Stimulated activated CD8-positive, alpha-beta memory T cell treated with anti-CD3 and anti-CD28 coated beads, Interleukin-15, amount 100 ng/mL, for 4 hours (primary cell): ENCODE measurements at places on chromosomes 7 and 10.

GRCh38 chr10:79320820-79321493 is 26.3 kb upstream of the PPIF start:
- DNase-seq, result no peak

- no peak for DNase-seq
Measured at GRCh38 chr10:101724446-101724845, 29.5 kb upstream of the FBXW4 start.

GRCh38 chr10:88154596-88155250 is 291.3 kb downstream of the PTEN start:
- no peak for DNase-seq

GRCh38 chr7:83528925-83529423 is 120.0 kb downstream of the SEMA3E start:
- DNase-seq, result no peak
